EL (cell line): ENCODE measurements at places on chromosomes 7 and 10.

DNA sequence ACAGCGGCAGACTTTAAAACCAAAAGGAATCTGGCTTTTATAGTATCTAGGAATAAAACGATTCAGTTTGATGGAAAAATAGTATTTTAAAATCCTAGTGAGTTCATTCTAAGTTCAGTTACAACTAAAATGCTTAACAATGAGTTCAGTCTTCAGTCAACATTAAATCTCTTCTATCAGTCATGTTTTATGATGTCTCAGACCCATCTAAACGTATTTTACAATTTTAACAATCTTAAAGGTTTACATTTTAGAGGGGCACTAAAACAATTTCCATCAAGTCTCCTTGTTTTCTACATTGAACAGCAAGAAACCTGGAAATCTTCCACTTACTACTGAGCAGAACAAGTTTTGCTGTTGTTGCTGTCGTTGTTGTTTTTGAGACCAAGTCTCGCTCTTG, 10.0 kb downstream of the SVOPL start:
- no peak for DNase-seq

- DNase-seq = no peak
These were observed 745.0 kb upstream of the AUTS2 start for GRCh38 chr7:68853254-68853653.

GRCh38 chr7:44772440-44772839, 23.8 kb downstream of the ZMIZ2 start:
- no peak for DNase-seq

GRCh38 chr10:96446966-96447596, 66.6 kb downstream of the TLL2 start:
- no peak for DNase-seq

DNA sequence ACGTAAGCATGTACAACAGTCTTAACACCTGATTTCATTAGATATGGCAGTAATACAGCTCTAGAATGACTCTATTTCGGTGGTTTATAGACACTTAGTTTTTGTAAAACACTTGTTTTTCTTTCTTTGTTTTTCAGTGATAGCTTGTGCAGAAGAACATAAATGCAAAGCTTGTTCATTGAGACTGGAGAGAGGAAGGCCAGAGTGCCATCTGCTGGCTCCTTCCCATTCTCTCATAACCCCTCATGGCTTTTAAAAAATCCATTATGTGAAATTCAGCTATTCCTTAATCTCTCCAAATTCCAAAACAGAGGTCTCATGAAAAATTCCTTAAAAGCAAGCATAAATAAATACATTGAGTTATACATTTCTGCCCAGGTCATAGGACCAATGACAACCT, 76.3 kb downstream of the CACNB2 start:
- DNase-seq = peak; percentile 28

GRCh38 chr10:124072541-124072940, 20.9 kb downstream of the CHST15 start:
- no peak for DNase-seq

DNA sequence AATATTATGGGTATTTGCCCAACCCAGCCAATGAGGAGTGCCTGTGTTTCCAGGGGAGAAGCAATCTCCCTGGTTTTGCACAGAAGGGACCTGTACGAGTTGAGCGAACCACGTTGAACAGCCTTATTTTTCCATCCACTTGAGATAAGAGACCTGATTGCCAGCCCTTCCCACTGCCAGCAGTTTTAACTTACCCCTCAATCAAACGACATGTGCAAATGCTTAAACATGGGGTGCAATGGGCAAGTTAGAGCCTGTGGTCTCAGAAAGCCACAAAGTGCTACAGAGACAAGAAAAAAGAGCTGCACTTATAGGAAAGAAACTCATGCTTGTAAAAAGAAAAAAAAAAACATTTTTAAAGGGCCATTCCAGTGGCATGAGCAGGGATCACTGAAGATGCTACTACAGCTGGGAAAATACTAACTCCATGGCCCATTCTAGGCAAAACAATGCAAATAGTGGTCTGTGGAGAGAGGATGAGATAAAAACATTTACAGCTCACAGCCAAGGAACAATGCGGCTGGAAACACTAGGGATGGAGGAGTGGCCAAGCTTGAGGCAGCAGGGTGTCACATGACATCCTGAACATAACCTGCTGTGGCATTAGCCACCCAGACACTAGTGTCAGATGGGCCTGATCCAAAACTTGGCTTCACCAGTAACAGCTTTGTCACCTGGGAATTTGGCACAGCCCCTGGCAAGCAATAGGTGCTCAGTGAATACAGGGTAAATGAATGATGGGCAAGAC, 162.8 kb downstream of the ELMO1 start:
- no peak for DNase-seq

GRCh38 chr7:127751490-127752448, 99.8 kb downstream of the SND1 start:
- peak; percentile 30 for DNase-seq

- DNase-seq = no peak
These were observed 23.3 kb upstream of the AGBL3 start for GRCh38 chr7:134963036-134963435.

DNA sequence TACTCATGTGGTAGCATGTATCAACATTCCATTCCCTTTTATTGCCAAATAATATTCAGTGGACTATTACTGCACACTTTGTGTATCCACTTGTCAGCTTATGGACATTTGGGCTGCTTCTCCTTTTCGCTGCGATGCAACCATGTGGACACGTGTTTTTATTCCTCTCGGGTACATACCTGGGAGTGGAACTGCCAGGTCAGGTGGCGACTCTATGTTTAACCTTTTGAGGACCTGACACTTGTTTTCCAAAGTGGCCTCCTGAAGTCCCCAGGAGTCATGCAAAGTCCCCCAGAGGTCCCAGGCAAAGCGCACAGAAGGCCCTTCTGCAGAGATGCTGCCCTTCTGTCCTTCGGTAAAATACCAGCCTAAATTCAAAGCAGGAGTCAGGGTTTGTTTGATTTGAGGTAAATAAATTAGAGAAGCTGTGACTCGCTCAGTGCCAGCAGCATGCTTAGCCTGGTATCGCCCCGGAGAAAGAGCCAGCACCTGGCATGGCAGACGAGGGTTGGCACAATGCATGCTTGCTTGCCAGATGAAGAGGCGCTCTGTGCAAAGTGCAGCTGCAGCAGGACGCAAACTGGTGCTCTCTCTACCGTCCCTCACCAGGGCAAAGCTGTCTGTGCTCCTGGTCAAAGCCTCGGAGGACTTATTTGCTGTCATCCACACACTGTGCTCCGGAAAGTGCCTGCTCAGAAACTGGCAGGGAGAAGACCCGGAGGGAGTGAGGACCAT, 37.8 kb downstream of the HIPK2 start:
- DNase-seq = no peak

GRCh38 chr10:12500381-12501303, 151.3 kb downstream of the CAMK1D start:
- no peak for DNase-seq

DNA sequence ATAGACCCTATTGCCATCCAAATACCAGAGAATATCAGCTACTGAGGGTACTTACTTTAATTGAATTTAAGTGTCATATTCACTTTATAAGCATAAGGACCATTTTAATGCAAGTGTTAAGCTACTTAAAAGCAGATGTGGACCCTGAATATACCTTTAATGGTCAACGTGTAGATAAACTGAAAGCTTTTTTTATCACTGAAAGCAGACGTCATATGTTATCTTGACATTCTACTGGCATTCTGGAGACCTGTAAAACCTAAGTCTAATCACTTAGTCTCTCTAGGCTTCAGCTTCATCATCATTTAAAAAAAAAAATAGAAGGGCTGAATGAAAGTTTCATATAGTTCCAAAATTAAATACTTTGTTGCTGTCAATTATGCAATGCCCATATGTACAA, 116.5 kb downstream of the ELAPOR2 start:
- no peak for DNase-seq

DNA sequence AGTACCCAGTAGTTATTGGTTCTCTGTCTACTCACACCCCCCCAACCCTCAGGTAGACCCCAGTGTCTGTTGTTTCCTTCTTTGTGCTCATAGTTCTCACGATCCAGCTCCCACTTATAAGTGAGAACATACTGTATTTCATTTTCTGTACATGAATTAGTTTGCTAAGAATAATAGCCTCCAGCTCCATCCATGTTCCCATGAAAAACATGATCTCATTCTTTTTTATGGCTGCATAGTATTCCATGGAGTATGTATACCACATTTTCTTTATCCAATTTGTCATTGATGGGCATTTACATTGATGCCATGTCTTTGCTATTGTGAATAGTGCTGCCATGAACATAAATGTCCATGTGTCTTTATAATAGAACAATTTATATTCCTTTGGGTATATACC, 2.6 kb upstream of the FRMPD2 start:
- DNase-seq = no peak

DNA sequence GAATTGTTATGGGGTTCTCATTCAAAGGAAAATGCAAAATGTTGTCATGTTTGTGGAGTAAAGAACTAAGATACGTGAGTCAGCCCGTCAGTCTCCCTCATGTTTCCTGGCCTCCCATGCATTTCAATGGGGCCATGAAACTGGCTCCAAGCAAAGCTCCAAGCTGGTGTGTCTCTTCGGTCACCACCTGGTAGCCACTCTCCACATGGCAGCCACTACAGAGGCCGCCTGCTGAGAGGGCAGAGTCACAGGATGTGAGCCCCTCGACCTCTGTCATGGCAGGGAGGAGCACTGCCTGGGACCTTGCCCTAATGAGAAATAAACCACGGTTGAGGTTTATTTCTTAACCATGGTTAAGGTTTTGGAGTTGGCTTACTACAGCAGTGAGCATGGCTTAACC, 62.6 kb downstream of the AOC1 start:
- DNase-seq = no peak

- no peak for DNase-seq
These were observed 10.1 kb upstream of the HPS1 start for GRCh38 chr10:98456686-98457482.

- no peak for DNase-seq
These were observed 6.4 kb upstream of the SOSTDC1 start for GRCh38 chr7:16471933-16472332.

DNA sequence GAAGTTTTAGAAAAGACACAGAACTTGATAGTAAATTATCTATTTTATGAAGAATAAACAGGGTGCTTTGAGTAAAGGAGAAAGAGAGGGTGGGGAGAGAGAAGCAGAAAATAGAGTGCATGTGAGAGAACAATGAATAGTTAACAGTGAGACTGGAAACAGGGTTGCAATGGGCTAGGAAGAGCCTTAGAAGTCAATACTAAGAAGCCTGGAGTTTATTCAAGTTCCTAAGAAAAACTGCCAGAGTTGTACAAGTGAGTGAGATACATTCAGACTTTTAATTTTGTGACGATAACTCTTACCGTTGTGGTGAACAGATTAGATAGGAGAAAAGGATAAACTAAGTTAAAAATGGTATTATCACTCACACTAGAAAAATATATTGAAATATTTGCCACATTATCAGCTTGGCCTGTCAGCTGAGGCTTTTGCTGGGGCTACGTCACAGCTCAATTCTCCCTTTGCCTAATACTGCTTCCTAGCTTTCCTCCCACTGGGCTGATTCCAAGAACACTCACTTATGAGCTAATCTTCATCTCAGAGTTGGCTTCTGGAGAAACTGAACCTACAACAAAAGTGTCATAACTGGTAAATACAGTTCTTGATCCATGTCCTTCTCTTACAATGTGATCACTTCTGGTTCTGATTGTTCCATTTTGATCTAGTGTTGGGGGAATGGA, 92.7 kb downstream of the SEMA3D start:
- DNase-seq = no peak

GRCh38 chr10:66717231-66717981, 208.4 kb upstream of the LRRTM3 start:
- DNase-seq = no peak

DNA sequence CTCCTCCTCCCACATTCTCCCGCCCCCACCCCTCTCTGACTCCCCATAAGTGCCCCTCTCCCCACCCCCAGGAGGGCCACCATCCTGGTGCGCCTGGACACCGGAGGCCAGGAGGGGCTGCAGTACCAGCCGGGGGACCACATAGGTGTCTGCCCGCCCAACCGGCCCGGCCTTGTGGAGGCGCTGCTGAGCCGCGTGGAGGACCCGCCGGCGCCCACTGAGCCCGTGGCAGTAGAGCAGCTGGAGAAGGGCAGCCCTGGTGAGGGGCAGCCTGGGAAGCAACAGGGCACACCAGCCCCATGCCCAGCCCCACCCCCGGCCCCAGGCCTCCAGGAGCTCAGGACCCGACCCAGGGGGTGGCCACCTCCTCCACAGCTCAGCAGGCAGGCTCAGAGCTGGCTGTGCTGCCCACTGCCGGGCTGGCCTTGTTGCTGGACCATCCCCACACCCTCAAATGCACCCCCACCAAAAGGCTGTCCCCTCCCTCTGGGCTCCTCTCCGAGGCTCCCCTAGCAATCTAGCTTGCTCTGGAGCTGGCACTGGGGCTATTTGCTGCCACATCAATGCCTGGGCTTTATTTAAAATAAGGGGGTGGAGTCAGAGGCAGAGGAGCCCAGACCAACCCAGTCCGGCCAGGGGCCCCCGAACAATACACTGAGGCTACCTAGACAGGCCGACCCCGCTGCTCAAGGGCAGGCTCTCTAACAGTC, 14.8 kb downstream of the ATG9B start:
- DNase-seq = no peak

DNA sequence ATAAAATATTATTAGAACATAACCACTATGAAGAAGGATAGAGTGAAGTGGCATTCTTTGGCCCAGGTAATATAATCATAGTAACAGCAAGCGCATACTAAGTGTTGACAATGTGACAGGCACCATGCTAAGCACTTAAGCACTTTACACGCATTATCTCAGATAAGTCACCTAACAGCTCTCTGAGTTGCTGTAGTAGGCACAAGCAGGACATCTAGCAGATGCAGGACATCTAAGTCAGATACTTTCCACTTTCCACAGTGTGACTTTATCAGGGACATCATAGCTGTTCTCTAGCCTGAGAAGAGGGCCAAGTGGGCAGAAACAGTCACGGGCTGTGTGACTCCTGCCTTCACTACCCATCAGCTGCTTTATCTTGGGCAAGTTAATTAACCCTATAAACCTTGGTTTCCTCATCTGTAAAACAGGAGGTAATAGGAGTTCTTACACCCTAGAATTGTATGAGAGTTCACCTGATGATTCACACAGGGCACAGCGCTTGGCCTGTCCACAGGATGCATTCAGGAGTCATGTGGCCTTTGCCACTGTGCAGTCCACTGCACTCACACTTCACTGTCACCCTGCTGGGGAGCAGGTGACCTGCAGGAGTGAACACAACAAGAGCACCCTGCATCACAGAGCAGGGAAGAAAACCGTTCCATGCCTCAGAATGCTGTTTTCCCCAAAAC, 12.5 kb downstream of the LIPA start:
- DNase-seq = no peak

- DNase-seq = no peak
These were observed 147.8 kb upstream of the SEMA3E start for GRCh38 chr7:83796760-83797159.

DNA sequence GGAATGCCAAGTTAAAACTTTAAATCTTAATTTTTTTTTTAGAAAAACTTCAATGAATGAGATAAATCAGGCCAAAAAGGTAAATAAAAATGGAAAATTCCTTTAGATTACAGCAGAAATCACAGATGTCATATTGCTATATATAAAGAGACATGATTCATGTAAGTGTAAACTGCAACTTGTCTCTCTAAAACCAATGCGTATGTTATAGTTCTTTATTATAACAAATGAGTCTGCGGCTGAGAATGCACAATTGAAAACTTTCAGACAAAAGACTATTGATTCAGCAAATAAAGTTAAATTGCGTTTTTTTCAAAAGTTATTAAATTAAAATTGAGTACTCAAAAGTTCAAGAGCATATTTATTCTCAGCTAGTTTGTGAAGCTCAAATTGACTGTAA, 425.3 kb downstream of the PARD3 start:
- no peak for DNase-seq
